ENCODE measurements at places on chromosomes 7 and 10. TPM values are rescaled to one million over a fixed set of nuclear protein-coding genes. Genes with fewer than 3 reads are reported as not detected.

GRID2IP gene
- under 0.01 TPM for total RNA-seq

BUB3 gene
- 271 TPM for total RNA-seq

FMC1 gene
- 12.1 TPM for total RNA-seq

NME8 gene
- total RNA-seq = not detected

FBXL13 gene
- 3.7 TPM for total RNA-seq

PTN gene
- total RNA-seq = 8.2 TPM

CFAP58 gene
- 1.1 TPM for total RNA-seq

ERVW-1 gene
- not detected for total RNA-seq

TAX1BP1 gene
- 131 TPM for total RNA-seq

ADARB2 gene
- total RNA-seq = not detected

DKK1 gene
- 174 TPM for total RNA-seq

ZCWPW1 gene
- total RNA-seq = 1.9 TPM

EPHA1 gene
- total RNA-seq = 0.58 TPM

SCART1 gene
- total RNA-seq = 1.1 TPM

HMX3 gene
- total RNA-seq = not detected

PAPSS2 gene
- 229 TPM for total RNA-seq

NPSR1 gene
- not detected for total RNA-seq

PTF1A gene
- not detected for total RNA-seq

Measured in regular cardiac myocyte (primary cell).